ENCODE measurements at places on chromosomes 3 and 15. TPM values are rescaled to one million over a fixed set of nuclear protein-coding genes. Genes with fewer than 3 reads are reported as not detected.
A peak's percentile ranks its signal among the peaks of the same experiment; 100 is the strongest.

DNA sequence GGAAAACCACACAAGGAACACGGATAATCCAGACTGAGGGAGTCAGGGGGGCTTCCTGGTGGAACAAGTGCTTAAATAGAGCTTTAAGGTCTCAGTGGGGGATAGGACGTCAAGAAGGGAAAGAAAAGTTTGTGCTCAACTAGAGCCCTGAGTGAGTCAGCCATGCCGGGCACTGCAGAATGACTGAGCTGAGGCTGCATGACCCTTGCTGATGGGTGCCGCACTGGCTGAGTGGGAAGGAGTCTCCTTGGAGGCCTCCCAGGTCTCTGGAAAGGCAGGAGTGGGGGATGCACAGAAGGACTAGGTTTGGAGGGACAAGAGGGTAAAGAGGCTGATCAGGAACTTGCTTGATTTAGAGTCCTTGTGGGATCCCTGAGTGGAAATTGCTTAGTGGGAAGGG, 150.3 kb downstream of the RPLP1 start:
- no peak for DNase-seq

DNA sequence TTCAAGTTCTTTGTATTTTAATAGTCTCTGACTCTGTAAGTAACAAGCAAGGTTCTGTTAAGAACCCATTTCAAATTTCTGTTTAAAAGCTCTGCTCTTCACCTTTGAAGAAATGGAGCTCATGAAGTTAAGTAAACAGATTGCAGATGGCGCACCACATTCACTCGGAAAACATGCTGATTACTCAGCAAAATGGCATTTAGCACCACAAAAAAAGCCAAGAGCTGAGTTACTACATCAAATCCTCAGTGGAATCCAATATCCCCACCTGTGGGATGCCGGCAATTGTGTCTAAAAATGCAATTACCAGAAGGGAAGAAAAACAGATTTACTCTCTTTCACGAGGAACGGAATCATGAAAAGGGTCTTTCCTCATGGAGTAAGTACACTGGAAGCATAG, 758.0 kb downstream of the NTRK3 start:
- no peak for DNase-seq

DNA sequence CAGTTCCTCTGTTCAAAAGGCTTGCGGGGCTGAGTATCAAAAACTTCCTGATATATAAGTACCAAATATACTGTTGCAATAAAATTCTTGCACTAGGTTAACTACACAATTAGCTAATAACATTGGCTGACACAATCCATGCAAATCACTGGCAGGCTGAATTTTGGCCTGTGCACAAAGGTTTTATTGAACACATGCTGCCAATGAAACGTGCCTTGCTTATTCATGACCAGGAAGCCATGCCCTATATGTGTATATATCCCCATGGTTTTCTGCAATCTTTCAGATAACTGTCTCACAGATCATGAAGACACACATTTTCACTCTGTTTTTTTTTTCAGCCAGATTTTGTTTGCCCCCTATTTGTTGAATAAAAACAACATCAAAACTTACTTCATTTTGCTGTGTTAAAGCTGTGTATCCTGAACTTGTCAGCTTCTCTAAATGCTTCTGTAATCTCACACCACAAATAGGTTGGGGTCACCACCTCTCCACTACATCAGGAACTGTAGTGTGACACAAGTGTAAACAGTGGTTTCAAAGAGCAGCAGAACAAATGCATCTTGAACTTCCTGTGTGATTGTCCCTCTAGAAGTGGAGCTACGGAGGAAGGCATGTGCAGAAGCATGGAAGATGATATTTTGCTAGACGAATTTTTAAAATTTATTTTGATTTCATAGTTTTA, 920.7 kb upstream of the NR2F2 start:
- peak; percentile 90 for DNase-seq

GRCh38 chr3:42256135-42256819, 9.7 kb downstream of the CCK start:
- no peak for DNase-seq

DNA sequence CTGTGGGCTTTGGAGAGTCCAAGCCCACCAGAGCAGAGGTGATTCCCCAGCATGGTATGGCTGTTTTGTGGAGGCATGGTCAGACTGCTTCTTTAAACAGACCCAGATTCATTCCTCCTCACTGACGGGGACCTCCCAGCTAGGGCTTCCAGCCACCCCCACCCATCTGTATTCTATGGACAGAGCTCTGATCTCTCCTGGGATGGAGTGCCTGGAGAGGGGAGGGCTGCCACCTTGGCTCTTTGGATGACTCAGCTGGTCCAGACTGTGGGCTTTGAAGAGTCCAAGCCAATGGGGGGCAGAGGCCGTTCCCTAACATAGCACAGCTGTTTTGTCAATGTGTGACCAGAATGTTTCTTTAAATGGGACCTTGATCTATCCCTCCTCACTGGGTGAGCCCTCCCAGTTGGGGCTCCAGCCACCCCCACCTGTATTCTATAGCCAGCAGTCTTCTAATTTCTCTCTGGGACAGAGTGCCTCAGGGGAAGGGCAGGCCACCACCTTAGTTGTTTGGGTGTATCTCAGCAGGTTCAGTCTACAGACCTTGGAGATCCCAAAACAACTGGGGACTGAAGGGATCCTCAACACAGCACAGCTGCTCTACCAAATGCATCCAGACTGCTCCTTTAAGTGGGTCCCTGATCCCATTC, 122.0 kb upstream of the OSTN start:
- no peak for DNase-seq

GRCh38 chr15:32855942-32856341, 138.1 kb downstream of the GREM1 start:
- DNase-seq = peak; percentile 41

- peak; percentile 75 for DNase-seq
Measured at GRCh38 chr3:37967260-37967881, 23.2 kb upstream of the VILL start.

DNA sequence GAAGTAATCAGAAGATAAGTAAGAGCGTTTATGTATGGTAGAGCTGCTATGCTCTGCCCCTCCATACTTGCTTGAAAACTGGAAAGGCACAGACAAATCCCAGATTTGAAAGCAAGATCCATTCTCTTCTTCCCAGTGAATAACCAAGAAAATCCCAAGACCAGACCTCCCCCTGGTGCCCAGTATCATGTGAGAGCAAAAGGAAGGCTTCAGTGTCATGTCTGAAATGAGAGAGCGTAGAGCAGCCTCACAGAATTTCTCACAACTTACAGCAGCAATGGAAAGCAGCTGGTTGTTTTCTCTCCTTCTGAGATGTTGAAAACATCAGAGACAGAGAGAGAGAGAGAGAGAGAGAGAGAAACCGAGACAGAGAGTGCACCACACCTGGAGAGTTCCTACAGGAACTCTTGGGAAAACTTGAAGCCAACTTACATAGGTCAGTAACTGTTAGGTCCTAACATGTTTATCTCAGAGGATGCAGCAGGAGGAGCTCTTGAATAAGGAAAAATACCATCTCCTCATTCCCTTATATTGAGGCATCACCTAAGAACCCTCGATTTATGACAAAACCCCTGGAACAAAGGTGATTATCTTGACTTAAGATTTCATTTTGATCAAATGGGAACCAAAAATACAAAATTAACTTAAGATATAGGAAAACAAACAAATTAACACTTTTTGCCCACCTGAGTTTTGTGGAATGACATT, 273.3 kb downstream of the NSUN3 start:
- DNase-seq = peak; percentile 63

- no peak for DNase-seq
Measured at GRCh38 chr3:143595456-143596077, 252.7 kb downstream of the SLC9A9 start.

- peak; percentile 55 for DNase-seq
Measured at GRCh38 chr3:127672429-127673190, at the start of gene ABTB1. ABTB1 (plus strand) TSS chr3:127672952; CDS start chr3:127673026, 74 bp downstream.

DNA sequence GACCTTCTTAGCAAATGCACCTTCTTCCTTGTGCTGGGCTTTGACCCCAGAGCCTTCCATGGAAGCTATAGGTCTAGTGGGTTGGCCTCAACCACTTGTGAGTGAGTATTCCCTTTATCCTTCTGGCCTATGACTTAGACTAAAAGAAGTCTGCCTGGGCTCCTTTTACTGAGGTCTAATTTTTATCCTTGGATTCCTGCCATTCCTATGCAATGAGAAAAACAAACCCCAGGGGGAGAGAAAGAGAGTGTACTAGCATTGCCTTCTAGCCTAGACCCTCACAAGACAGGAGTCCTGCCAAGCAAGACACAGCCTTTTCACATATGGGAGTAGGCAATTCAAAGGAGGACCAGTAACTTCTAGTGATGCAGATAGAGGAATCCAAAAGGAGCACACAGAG, 155.4 kb downstream of the PPM1L start:
- no peak for DNase-seq

DNA sequence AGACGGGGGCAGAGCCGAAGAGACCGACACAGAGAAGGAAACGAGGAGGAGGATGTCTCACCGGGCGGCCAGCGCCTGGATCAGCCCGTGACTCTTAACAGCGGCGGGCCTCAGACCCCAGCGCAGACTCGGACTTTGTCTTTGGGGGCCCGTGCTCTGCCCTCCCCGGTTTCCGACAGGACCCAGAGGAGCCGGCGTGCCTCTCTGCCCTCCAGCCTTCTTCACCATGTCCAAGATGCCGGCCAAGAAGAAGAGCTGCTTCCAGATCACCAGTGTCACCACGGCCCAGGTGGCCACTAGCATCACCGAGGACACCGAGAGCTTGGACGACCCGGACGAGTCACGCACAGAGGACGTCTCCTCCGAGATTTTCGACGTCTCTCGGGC, 1.0 kb downstream of the TSC22D2 start:
- no peak for DNase-seq

DNA sequence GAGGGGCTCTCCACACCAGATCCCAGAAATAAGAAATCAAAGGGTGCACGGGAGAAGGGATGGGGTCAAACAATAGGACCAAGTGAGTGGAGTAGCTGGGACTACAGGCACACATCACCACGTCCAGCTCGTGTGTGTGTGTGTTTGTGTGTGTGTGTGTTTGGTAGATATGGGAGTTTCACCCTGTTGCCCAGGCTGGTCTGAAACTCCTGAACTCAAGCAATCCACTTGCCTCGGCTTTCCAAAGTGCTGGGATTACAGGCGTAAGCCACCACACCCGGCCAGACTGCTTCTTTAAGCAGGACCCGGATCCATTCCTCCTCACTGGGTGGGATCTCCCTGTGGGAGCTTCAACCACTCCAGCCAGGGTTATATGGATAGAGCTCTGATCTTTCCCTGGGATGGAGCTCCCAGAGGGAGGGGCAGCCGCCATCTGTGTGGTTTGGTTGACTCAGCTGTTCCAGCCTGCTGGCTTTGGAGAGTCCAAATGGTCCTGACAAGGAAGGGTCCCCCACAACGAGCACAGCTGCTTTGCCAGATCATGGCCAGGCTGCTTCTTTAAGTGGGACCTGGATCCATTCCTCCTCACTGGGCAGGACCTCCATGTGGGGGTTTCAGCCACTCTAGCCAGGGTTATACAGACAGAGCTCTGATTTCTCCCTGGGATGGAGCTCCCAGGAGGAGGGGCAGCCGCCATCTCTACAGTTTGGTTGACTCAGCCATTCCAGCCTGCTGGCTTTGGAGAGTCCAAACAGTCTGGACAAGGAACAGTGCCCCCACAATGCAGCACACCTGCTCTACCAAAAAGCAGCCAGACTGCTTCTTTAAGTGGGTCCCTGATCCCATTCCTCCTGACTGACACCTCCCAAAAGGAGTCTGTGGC, 9.1 kb upstream of the AVEN start:
- no peak for DNase-seq

GRCh38 chr3:188212308-188212969, 58.5 kb downstream of the LPP start:
- peak; percentile 25 for DNase-seq

GRCh38 chr3:184261854-184262763, 756 bp upstream of the CAMK2N2 start:
- no peak for DNase-seq

DNA sequence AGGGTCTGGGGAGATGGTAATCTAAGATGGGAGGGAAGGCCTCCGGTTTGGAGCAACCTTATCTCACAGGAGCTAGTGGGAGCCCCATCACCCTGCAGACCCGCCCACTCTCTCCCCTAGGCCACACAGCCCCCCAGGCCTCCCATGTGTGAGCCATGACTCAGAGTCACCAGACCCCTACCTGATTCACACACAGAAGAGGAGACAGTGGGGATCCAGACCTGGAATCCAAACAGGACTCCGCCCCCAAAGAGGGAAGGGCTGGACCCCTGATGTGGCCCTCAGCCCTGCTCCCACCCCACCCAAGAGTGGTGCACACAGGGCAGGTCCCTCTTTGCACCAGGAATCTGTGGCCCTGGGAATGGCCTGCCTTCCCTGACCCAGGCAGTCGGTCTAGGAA, 97.4 kb downstream of the ADCY5 start:
- no peak for DNase-seq

DNA sequence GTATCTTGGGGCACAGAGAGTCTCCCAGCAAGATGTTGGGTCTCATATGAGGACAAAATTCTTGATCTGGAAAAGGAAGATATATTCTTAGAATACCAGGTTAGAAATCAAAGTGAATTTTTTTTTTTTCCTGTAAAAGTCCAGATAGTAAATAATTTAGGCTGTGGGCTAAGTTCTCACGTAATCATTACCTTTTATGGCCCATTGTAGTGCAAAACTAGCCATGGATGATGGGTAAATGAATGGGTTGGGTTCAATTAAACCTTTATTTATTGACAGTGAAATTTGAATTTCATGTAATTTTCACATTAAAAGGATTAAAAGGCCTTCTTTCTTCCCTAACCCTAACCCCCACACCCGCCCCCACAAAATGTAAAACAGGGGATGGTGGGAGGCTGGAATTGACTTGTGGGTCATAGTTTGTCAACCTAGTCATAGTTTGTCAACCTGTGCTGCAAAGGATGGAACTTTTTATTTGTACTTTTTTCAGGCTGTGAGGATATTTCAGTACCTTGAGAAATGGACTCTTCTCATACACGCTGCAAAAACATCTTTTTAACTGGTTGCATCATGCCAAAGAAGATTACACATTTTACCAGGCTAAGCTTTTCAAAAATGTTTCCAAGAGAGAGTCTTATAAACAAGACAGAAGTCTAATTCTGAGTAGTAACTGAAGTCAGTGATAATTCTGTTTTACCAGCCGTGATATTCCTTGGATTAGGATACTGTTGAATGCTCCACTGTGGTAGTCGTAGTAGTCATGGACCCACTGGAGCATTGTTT, 138.8 kb downstream of the AKAP13 start:
- no peak for DNase-seq

The GOLGA6L9 gene
- 0.60 TPM for total RNA-seq

The FILIP1L gene
- 22.0 TPM for total RNA-seq

The P2RY1 gene
- total RNA-seq = under 0.01 TPM

The ALPK3 gene
- 45.2 TPM for total RNA-seq

The PYGO1 gene
- under 0.01 TPM for total RNA-seq

The HESX1 gene
- total RNA-seq = 0.22 TPM

The MKRN3 gene
- total RNA-seq = 0.65 TPM

The ZBBX gene
- total RNA-seq = not detected

The CPLX3 gene
- total RNA-seq = not detected

The TIGIT gene
- not detected for total RNA-seq

The GOLGA8Q gene
- 0.22 TPM for total RNA-seq
